ENCODE measurements at places on chromosomes 7 and 10. TPM values are rescaled to one million over a fixed set of nuclear protein-coding genes. Genes with fewer than 3 reads are reported as not detected.

DNA sequence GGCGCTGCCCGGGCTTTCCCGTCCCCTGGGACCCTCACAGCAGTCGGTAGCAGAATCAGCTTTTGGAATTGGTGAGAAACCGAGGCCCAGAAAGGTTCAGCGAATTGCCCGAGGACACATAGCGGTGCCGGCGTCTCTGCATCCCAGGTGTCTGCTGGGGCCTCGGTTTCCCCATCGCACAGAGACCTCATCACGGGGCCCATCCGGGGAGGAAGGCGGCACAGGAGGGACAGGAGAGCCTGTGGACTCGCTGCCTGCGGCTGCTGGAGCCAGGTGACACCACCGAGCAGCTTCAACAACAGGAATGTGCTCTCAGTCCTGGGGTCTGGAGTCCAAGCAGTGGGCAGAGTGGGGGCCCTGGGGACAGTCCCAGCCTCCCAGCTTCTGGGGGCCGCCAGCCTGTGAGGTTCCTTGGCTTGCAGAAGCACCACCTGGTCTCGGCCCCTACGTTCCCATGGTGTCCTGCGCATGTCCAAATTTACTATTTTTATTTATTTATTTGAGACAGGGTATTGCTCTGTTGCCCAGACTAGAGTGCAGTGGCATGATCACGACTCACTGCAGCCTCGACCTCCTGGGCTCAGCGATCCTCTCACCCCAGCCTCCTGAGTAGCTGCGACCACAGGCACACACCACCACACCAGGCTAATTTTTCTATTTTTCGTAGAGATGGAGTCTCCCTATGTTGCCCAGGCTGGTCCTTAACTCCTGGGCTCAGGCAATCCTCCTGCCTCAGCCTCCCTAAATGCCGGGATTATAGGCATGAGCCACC lies 539 bp upstream of the COX19 start:
- no peak for DNase-seq

- DNase-seq, result no peak
These were observed 227.2 kb downstream of the NSUN6 start for GRCh38 chr10:18424200-18424599.

DNA sequence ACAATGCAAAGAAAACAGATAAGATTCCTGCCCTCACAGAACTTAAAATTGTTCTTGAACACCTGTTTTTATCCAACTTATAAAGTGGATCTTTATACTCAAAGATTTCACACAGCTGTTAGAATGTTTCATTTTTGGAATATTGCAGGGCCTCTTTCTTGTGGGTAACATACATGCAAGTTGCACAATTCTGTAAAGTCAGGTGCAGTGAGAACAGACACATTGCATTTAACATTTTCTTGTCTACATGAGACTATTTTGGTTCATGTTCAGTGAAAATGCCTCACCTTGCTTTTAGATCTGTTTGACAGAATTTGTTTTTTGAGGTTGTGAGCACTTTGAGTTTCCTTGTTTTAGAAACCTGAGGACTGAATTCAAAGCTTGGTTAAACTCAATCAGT lies 707.8 kb downstream of the SUGCT start:
- DNase-seq, result no peak

- no peak for DNase-seq
These were observed 482.0 kb upstream of the PCDH15 start for GRCh38 chr10:55283031-55283430.

Gene LIPF
- total RNA-seq, result not detected

Gene TMUB1
- total RNA-seq, result 68.1 TPM

Gene ACSL5
- total RNA-seq, result 46.6 TPM
